ENCODE measurements at places on chromosomes 13 and 19.

DNA sequence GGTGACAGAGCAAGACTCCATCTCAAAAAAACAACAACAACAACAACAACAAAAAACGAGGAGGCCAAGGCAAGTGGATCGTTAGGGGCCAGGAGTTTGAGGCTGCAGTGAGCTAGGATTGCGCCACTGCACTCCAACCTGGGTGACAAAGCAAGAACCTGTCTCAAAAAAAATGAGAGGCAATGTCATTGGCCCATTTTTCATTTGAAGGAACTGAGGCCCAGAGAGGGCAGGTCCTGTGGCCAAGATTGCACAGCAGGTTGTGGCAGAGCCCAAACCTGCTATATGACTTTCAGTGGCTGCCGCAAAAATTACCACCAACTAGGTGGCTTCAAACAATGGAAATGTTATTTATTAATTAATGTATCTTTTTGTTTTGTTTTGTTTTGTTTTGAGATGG lies 5.5 kb downstream of the PIK3R2 start:
- no peak for DNase-seq

GRCh38 chr19:8577247-8577646 lies at the start of gene MYO1F:
Gene MYO1F (minus strand): TSS chr19:8577442. CDS start chr19:8577309, 133 bp downstream.
- no peak for DNase-seq

DNA sequence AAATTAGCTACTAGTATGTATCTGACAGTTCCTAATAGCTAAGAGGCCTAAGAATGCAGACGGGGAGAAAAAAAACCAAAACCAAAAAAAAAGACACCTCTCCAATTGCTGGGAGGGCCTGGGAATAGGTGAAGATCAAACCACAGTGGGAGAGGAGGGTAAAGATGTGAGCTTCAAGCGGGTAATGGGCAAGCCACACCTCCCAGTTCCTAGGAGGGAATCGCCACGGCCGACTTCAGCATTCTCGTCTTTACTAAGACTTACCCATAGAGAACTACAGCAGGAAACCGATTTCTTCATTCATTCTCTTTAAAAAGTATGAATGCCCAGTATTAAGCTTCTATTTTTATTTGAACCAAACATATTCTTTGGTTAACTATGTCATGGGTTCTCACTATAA lies 5.6 kb upstream of the EEF1AKMT1 start:
- DNase-seq, result no peak

DNA sequence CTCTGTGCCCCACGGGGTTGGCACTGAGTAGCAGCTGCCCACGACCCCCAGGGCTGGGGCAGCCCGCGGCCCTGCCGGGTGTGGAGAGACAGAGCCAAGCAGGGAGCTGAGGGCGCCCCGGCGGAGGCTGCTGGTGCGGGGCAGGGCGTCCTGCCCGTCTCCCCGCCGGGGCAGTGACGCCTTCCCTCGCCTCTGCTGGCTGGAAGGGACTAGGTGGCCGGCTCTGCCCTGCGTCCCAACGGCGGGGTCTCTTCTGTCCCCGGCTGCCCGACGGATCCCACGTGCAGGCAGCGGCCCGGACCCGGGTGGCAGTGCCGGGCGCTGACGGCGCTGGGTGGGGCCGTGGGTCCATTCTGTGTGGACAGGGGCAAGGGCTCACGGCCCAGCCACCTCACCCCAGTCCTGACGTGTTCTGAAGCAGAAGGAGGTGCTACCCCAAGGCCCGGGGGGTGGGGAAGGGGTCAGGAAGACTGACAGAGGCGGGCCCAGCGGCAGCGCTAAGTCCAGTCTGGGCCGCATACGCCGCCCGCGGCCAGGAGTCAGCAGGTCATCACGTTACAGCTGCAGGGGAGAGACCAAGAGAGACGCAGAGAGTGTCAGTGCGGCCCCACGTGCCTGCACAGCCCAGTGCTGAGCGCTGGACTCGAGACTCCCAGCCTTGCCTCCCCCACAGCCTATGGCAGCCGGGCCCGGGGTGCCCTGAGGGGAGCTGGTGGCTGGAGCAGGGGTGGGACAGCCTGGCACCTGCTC lies 15.1 kb upstream of the PLPP2 start:
- no peak for DNase-seq

GRCh38 chr19:2491130-2491801 lies 15.3 kb downstream of the GADD45B start:
- DNase-seq, result no peak

- DNase-seq, result no peak
Measured at GRCh38 chr13:43285933-43286597, 262.7 kb downstream of the DNAJC15 start.

DNA sequence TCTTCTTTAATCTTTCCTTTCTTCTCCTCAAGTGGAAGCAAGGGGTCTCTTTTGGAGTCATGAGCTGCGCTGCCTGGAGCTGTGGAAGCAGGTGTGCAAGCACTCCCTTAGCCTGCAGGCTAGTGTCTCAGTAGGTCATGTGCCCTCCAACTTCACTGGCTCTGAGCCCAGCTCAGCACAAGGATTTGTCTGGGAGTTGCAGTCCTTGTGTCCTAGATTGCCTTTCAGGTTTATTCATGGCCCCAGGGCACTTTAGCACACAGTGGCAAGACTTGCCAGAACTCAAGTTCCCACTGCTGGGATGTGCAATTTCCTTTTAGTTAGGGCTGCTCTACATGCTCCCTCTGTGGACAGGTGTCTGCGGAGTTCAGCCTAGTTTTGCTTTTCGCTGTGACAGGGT lies 211.7 kb downstream of the LIG4 start:
- no peak for DNase-seq

- no peak for DNase-seq
Measured at GRCh38 chr13:48950501-48950875, 25.2 kb upstream of the FNDC3A start.

- DNase-seq, result no peak
Measured at GRCh38 chr19:49151267-49152118, 3.7 kb downstream of the HRC start.

DNA sequence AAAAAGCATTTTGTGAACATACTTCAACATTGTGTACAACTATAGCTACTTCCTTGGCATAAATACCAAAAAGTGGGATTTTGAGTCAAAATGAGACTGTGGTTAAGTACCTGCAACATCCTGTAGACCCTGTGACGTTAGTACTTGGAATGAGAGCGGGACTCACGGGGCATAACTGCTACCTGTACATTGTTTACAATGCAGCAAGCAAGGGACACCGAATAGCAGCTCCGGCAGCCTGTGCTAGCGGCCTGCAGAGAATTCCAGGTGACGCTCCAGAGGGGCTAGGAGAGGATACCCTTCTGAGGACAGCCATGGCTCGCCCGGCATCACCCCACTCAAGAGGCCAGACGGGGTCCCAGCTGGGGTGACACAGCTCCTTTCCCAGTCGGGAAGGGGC lies 824 bp upstream of the ZNF331 start:
- DNase-seq, result no peak

- DNase-seq, result no peak
Measured at GRCh38 chr13:97889803-97890202, 63.7 kb upstream of the IPO5 start.

DNA sequence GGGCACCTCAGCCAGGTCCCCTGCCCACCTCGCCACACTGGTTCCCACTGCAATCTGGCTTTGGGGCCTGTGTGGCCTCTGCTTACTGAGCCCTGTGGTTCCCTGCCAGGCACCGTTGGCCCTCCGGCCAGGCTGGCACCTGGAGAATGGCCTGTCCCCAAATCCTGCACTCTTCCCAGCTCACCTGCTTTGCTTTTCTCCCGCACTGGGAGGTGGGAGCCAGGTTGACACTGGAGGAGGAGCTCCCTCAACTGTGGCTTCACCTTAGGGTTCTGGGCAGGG lies 97.0 kb downstream of the SCGB2B2 start:
- no peak for DNase-seq

DNA sequence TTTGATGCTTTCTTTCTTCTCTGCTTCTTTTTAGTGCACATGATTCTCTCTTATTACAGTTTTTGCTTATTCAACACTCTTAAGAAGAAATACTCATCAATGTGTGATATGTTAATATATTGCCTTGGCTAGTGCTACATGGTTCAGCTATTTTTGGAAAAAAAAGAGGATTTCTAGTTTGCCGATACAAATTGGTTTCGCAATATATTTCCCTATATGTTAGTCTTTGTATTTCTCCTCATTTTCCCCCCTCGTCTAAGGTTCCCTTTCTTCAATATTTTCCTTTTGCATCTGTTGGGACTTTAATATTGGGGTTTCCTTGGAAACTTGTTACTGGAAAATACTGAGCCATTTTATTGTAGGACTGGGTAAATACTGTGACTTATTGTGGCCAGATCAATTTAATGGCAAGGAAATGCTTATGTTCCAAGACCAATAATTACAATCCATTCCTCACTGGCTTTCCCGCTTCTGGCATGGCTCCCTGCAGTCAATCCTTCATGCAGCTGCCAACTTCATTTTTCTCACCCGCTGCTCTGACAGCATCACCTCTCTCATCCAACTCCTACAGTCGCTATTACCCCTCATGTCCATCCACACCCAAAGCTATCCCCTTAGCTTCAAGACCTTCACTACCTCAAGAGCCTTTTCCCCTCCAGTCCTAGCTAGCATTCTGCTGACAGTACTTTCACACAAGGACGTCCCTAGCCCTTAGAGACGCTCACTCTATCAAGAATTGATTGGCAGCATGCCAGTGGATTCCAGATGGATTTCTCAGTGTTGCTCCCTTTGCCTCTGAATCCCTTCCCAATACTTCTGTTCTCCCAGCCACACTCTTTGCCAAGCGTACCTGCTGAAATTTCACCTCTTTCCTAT lies 280.1 kb upstream of the TMTC4 start:
- no peak for DNase-seq

Measured in stimulated activated CD4-positive, alpha-beta T cell treated with anti-CD3 and anti-CD28 coated beads, Interleukin-1b, Interleukin-23, amount 100 ng/mL, for 1 hour (primary cell).